ENCODE measurements at places on chromosomes 3 and 15.

DNA sequence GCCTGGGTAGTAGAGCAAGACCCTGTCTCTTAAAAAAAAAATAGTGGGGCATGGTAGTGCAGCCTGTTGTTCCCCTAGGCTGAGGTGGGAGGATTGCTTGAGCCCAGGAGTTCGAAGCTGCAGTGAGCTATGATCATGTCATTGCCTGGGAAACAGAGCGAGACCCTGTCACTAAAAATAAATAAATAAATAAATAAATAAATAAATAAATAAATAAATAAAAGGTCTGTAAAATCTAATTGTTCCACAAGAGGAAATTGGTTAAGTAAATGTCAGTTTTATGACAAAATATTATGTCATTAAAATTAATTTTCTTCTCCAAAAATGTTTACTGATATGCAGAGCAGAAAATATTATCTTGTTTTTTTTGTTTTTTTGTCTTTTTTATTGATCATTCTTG lies 5.3 kb downstream of the CRELD1 start:
- DNase-seq: no peak

DNA sequence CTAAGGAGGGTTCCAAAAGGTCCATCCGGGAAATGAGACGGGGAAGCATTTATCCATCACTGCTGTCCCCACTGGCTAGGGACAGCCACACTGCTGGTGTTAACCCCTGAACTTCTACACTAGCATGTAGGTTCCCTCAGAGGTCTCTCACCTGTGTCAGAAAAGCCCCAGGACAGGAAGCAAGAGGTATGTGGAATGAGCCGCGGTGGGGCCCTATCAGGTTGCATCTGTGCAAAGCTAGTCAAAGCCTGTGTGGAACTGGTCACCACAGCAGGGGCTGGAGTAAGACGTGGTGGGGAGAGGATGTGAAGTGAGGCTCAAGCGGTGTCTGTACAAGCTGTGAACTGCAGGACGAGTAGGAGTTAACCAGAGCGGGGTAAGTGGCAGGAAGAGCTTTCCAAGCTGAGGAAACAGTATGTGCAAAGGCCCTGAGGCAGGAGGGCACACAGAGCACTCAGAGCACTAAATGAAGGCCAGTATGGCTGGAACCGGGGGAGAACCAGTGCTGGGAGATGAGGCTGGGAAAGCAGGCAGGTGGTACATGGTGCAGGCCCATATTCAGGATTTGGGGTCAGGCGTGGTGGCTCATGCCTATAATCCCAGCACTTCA lies 57.8 kb downstream of the MEGF11 start:
- DNase-seq: no peak

DNA sequence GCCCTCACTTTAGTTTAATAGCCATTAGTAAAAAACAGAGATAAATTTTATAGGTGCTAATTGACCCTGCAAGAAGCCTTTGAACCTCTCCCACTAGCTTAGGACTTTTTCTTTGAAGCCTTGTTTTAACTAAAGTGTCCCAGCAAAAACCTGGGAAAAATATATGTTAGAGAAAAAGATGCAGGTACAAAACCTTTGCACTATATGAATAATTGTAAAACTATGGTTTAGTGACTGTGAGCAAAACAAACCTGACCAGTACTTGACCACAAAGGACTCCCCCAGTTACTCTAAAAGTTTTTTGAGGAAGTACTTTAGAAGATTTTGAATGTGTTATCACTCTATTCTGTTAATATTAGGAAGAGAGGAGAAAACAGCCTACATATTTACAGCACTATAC lies 123.3 kb upstream of the TP63 start:
- DNase-seq: no peak

GRCh38 chr3:58973796-58974195 lies 76.0 kb downstream of the CFAP20DC start:
- no peak for DNase-seq

GRCh38 chr3:126807795-126808194 lies 103.8 kb downstream of the CHCHD6 start:
- DNase-seq: no peak
